ENCODE measurements at places on chromosomes 11 and 22.

GRCh38 chr11:40401132-40401853, 1058.2 kb downstream of the LRRC4C start:
- no peak for DNase-seq

GRCh38 chr22:49793871-49794270, 33.8 kb downstream of the BRD1 start:
- no peak for DNase-seq

DNA sequence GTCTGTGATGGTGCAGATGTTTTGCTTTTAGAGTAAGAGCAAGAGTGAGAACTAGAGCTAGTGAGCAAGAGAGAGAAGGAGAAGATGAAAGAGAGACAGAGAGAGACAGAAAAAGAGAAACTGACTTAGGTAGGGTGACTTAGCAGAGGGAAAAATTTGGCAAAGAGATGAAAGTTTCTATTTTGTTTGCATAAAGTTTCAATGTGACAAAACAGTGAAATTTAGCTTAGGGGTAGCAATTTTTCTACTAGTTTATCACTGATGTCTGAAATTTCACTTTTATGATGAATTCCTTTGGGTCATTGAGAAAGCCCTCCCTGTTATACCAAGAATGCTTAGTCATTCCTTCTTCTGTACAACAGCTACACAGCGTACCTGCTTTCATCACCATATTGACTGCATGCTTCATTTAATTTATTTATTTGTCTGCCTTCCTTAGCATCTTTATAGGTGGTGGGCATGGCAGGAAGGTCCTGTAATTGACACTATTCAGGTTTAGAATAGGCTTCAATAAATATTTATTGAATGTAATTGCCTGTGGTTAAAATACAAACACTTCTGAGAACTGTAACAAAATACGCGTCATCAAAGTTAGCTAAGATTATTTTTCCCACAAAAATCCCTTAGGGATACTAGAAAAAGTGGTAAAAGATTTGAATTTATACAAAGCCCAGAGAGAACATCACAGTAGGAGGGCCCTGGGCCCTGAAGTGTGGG, 19.9 kb upstream of the CTSC start:
- DNase-seq: no peak

DNA sequence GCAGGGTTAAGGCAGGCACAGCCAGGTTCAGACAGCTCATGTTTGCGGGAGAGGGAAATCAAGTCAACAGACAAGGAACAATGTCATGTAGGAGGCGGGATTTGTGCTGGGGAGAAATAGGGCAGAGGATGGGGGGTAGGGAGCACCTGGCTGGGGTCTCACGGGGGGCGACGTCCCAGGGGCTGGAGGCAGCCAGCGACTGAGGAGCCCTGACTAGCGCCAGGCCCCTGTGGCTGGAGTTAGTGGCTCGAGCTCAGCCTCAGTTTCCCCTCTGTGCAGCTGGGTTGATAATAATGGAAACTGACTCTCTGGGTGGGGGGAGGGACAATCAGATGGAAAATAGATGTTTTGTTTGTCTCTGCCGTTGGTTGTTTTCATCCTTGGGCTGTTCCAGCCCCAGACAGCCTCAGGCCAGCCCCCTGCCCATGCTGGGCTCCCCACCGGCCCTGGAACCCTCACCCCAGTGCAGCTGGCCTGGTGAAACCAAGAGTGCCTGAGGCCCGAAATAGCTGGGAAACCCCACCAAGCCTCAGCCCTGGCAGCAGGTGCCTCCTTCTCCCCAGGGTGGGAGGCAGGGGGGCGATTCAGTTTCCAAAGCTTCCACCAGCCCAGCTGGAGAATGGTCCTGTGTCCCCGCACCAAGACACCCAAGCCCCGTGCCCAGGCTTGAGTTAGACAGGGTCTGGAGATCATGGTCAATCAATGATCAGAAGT, 44.1 kb downstream of the IGLL5 start:
- no peak for DNase-seq

DNA sequence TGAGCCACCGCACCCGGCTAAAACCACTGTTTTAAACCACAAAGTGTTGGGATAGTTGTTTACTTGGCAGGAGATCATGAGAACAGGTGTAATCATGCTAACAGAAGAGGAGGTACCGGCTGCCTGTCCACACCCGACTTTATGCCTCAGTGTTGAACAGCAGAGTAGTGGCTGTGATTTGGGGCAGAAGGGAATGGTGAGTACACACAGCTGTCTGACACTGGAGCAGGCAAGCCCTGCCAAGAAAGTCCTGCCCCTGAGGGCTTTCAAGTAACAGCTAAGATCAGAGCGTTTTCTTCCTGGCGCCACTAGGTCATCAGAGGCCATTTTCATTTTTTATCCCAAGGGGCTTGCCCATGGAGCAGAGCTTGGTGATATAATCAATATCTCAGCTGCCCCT, 8.1 kb downstream of the CDKN1C start:
- no peak for DNase-seq

DNA sequence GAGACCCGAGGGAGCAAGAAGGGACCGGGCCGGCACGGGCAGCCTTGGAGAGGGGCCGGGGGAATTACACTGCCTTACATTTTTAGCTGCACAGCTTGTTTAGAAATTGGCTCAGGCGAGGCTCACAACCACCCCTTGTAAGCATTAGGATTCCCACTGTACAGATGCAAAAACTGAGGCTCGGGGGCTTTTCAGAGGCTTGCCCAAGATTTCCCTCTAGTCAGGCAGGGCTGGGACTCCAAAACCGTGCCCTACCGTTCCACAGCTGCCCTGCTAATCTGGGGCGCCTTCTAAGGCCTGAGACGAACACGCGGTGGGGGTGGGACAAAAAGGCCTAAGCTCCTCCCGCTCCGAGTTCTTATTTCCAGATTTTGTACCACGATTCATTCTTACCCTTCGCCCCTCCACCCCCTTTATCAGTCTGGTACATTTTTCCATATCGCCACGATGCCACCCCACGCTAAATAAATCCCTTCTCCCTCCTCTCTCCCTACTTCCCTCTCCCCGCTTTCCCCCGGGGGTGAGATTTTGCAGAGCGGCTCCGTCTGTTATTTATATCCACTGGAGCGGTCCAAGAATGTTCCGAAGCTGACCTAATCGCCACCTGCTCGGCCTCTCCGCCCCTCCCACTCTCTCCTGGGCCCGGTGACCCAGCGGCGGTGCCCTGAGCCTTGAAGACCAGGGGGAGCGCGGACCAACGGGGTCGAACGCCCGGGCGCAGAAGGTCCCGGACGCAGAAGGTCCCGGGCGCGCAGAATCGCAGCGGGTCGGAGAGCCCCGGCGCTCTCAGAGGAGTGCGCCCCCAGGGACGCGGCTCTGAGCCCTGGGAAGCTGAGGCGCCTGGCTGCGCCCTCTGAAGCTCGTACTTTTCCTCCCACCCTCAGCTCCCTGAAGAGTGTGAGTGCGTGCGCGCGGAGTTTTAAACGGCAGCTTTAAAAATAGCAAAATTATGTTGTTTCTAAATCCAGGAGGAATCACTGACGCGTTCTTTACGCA, 764 bp upstream of the PACSIN3 start:
- no peak for DNase-seq

DNA sequence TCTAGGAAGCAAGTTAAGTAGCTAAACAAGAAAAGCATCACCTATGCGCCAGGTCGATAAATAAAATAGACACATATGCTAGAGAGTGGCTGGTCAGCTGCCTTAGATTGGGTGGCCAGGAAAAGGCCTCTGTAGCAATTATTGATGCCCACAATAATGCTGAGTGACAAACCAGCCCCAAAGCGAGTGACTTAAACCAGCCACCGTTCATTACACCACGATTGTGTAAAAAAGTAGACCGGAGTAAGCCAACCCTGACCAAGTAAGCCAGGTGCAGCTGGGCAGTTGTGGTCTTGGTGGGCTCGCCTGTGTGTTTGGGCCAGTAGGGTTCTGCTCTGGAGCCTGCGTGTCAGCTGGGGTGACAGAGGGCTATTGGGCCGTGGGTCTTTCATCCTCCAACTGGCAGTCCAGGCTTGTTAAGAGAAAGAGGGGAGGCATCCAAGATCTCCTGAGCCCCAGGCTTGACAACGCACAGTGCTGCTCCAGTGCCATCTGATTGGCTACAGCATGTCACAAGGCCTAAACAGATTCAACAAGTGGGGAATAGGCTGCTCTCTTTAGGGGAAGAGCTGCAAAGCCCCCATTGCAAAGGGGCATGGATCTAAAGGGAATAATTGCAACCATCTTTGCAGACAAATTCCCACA, 100.4 kb upstream of the PARVA start:
- no peak for DNase-seq

DNA sequence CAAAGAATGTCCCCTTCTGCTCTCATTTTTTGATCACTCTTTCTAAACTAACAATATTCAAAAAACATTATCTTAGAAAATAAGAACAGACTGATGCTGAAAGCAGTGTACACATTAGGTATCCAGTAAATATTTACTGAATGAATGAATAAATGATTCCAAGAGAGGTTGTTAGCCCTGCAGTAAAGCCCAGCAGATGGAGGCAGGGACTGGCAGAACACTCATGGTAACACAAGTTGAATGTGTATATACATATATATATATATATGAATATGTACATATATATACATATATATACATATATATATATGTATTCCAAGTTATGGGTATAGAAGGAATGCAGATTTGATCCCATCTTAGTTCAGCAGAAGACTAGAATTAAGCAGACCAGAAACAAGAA, 546.3 kb downstream of the RAB38 start:
- DNase-seq: no peak
